Fibroblast of skin of right biceps (primary cell): ENCODE measurements at places on chromosomes 2 and 18.

GRCh38 chr2:210268281-210268680, 43.0 kb upstream of the ACADL start:
- DNase-seq = no peak

- peak; percentile 29 for DNase-seq
Measured at GRCh38 chr2:226270285-226271058, 529.1 kb downstream of the IRS1 start.

- DNase-seq = no peak
Measured at GRCh38 chr18:79260023-79260422, 135.7 kb upstream of the NFATC1 start.

- DNase-seq = no peak
Measured at GRCh38 chr2:45720210-45720609, 68.7 kb downstream of the PRKCE start.

- DNase-seq = no peak
Measured at GRCh38 chr2:71547616-71548285, 94.4 kb downstream of the DYSF start.

GRCh38 chr2:69250981-69251380, 136.0 kb downstream of the GFPT1 start:
- DNase-seq = no peak

GRCh38 chr2:85978883-85979780, 90.3 kb upstream of the ST3GAL5 start:
- no peak for DNase-seq

DNA sequence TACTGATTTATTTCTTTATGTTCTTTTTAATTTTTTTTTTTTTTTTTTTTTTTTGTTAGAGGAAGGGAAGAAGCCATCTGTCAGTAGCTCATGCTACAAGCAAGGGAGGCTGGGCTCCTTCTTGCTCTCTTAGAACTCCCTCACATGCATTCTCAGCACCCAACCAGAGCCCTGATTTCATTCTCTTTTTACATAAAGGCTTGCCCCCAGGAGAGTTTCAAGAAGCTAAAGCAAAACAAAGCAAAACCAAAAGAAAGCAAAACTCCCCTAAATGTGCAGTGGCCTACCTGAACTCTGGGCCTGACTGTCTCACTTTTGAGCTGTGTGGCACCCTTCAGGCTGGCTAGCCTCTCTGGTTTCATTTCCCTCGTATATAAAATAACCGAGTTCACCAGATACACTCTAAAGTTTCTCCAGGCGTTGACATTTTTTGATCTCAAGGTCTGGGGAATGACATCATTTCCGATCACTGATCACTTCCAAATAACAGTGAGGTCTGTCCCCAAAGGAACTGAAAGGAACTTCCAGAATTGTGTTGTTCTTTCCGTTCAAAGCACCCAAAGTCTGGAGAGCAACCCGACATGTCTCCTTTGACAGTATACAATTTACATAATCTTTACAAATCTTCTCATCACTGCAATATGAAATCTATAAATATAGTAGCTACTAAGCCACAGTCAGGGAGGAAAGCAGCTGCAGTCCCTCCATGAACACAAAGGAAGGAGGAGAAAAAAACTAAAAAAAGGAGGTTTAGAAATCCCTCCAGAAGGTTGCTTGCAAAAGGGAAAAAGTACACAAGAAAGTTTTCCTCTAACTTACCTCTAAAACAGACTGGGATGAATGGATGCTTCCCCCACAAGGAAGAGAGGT, 145.6 kb upstream of the NCK2 start:
- DNase-seq = no peak

DNA sequence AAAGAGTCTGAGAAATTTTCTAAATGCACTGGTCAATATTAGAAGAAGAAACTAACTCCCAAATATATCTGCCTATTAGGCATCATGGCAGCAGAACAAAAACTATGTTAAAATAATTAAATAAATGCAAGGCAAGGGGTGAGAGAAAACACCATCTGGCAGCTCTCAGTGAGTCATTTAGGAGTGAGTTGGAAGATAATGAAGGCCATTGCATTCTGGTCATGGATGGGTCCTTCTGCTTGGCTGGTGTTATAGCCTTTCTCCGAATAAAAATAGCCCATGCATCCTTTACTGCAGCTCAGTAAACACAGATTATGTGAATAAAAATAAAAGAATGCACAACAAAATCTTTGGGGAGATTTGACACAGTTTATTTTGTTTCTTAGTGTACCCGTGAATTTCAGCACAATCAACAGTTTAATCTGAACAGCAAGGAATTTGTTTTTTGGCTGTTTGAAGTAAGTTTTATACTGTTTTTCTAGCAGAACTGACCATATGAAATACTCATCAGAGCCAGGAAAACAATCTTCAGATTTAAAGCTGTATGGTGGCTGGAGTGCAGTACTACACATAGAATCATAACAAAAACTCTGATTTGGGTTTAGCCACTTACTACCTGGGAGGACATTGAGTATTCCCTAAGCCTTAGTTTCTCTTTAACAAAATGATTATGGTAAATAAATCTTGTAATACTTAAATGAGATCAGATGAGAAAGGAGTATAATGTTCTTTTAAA, 225.1 kb upstream of the ITGA4 start:
- peak; percentile 13 for DNase-seq

GRCh38 chr18:42915299-42915698, 200.2 kb downstream of the RIT2 start:
- no peak for DNase-seq

DNA sequence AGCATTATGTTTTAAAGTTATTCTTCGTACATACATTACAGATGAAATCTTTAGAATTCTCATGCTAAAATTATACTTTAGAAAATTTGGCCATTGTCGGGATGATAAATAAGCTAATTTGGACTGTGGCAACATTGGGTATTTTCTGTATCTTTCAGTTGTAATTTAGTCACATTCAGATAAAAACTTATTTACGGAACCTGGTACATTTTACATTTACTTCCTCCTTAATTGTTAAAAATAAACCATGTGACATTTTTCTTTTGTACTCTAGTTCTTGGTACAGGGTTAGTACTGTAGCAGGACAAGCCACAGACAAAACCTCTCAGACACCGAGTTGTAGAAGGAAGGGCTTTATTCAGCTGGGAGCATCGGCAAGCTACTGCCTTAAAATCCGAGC, 4.2 kb downstream of the CNDP2 start:
- no peak for DNase-seq

GRCh38 chr2:98383166-98383565, 36.9 kb downstream of the CNGA3 start:
- no peak for DNase-seq

DNA sequence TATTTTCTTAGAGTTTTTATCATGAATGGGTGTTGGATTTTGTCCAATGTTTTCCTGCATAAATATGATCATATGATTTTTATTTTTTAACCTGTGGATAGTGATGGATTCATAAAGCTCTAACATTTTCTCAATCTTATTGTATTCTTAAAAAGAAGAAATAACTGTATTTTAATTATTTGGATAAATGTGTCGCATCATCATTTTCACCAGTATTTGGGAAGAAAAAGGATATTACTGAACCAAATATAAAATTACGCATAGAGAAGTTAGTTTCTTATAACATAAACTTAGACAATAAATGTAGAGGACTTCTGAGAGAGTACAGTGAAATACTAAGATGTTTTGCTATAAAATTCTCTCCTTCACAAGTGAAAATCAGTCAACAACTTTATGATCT, 126.0 kb upstream of the CHST9 start:
- DNase-seq = no peak

DNA sequence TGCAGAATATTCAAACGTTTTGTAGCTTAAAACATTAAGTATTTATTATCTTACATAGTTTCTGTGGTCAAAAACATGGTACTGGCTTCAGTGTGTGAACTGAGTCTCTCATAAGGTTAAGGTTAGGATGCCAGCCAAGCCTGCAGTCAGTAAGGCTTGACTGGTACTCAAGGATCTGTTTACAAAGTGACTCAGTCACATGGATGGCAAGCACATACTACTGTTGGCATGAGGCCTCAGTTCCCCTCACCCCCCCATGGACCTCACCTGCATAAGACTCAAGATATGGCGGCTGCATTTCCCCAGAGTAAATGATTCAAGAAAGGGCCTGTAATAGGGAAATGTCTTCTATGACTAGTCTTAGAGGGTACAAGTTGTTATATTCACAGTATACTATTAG, 1167.5 kb downstream of the DPP10 start:
- no peak for DNase-seq

DNA sequence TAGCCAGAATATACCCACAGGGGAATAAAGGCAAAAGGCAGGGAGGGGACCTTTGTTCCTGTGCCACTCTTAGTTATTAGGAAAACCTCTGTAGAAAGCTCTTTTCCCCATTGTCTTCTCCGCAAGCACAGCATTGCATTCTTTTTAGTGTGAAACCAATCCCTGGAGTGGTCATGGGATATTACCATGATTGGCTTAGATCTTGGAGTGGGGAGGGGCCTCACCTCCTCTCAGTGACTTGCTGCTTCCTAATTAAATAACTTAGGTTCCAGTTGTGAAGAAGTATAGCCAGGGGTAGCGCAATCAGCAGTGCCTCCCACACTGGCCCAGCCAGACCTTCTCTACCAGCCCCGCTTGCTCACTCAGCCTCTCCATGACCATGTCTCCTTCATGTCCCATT, 49.9 kb upstream of the AFF3 start:
- no peak for DNase-seq

DNA sequence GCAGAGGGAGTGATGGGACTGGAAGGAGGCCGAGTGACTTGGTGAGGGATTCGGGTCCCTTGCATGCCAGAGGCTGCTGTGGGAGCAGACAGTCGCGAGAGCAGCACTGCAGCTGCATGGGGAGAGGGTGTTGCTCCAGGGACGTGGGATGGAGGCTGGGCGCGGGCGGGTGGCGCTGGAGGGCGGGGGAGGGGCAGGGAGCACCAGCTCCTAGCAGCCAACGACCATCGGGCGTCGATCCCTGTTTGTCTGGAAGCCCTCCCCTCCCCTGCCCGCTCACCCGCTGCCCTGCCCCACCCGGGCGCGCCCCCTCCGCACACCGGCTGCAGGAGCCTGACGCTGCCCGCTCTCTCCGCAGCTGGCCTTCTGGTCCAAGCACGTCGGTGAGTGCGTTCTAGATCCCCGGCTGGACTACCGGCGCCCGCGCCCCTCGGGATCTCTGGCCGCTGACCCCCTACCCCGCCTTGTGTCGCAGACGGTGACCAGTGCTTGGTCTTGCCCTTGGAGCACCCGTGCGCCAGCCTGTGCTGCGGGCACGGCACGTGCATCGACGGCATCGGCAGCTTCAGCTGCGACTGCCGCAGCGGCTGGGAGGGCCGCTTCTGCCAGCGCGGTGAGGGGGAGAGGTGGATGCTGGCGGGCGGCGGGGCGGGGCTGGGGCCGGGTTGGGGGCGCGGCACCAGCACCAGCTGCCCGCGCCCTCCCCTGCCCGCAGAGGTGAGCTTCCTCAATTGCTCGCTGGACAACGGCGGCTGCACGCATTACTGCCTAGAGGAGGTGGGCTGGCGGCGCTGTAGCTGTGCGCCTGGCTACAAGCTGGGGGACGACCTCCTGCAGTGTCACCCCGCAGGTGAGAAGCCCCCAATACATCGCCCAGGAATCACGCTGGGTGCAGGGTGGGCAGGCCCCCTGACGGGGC, 4.6 kb downstream of the PROC start:
- no peak for DNase-seq

GRCh38 chr2:53867169-53867568, 7.4 kb upstream of the GPR75 start:
- no peak for DNase-seq

DNA sequence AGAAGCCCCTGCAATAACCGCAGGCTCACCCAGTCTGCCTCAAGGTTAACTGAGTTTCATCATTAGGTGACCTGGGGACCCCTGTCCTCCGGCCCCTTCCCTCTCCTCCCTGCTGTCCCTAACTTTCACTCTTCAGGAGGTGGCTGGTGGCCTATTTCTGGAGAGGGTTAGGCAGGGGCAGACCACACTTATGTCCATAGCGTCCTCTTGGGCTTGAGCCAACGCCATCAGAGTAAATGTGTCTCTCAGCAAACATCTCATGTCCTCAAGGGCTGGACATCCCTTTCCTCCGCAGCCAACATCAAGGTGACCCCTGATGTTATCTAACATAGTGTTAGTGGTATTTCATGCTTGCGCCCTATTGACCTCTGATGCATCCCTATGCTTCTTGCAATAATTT, 114.8 kb downstream of the BCL11A start:
- DNase-seq = no peak

DNA sequence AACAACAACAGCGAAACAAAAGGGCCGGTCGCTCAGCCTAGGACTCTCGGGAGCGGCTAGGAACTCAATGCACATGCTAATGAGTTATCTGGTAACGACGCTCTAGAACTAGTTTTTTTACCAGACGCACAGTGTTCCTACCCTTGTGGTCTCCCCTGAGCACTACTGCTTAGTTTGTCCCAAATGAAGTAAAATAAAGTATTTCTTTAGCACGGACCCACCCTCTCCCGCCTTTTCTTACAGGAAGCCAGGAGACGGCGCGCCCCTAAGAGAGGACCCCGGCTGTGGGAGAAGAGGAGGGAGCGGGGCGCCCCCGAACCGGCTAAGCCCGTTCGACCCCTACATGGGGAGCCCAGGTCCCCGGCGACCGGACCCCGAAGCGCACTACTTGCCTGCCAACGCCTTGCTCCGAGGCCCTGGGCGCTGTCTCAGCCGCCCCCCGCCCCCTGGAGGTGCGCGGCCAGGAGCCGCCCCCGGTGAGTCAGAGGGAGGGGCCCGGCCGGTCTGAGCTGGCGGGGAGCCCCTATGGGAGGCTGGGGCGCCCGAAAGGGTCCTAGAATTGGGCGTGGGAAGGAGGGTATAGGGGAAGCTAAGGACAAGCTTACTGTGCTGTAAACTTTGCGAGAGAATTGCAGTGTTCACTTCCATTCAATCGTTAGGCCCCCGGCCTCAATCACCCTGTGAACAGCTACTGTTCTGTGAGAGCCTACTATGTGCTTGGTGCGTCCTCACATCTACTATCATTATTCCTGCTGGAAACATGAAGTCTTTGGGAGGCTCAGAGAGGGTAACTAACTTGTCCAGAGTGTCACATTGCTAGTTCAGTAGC, 3.6 kb upstream of the CAPG start:
- peak; percentile 70 for DNase-seq

GRCh38 chr18:33161131-33161530, 279.4 kb downstream of the CCDC178 start:
- peak; percentile 39 for DNase-seq

- DNase-seq = peak; percentile 66
Measured at GRCh38 chr2:177239932-177240630, 24.4 kb downstream of the NFE2L2 start.

DNA sequence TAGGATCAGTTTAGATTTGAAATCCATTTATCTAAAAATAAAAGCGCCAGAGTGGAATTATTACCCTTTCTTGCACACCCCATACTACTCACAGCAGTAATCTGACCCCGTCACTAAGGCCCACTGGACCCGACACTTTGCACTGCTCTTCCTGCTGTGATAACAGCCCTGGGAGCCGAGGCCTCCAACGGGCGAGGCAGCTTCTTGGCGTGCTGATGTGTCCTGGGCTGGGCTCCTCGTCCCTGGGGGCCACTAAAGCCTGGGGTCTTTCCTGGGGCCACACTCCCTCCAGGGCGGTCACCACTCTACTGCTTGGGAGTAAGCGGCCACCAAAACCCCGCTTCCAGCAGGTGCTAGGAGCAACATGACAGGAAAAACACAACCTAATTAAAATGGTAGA, 61.7 kb downstream of the ZAP70 start:
- no peak for DNase-seq
